HAP-1 (cell line): ENCODE measurements at places on chromosomes 3 and 15.

DNA sequence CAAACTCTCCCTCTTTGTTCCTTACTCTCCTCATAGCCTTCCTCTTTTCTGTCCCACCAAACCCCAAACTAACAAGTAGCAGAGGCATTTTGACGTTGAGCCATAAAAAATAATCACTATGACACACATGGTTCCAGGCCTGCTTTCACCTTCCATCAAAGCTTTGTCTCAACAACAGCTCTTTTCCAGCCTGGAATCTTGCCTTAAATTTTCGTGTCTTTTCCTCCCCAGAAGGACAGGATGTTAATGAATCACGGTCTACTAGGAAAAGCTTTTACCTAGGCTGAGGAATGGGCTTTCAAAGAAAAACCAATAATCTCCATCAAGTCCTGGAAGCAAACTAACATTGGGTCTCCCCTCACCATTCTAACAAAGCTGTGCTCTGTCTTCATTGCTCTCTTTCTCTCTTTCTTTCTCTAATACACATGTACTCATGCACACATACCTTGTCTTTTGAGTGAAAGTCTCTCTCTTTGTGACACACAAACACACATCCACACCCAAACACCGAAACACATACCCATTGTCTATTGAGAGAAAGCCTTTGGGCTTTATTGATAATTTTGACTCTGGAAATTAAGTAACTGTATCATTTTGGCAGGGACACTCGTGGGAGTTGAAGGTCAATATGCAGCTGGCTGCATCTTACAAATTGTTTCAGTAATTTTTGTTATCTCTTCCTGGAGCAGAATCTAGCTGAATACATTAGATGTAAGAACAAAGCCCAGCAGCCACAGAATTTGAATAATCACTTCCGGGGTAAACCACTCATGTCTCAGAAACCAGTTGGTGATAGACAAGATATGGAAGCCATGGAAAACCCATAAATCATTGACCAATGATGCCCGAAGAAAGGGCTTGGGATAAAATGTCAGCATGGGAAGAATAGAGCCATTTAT lies 107.4 kb upstream of the SLC4A7 start:
- DNase-seq = no peak

GRCh38 chr3:32432045-32432710 lies 40.5 kb downstream of the CMTM7 start:
- no peak for DNase-seq

DNA sequence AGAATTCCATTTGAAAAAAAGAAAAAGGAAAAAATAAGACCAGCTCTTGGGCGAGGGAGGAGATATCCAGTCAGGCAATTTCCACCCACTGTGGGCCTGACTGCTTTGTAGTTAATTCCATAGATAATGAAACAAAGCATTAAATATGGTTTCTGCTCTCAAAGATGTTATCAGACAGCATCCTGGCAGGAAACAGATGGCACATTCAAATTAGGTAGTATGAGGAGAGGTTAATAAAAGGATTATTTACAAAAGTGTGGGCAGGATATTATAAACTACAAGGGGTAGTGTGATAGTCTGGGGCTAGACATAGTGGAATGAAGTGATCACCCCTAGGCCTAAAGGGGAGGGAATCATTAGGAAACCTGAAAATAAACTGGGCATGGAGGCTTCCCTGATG lies 193.2 kb downstream of the CLSTN2 start:
- no peak for DNase-seq

GRCh38 chr3:60765776-60766175 lies 485.5 kb downstream of the FHIT start:
- no peak for DNase-seq

DNA sequence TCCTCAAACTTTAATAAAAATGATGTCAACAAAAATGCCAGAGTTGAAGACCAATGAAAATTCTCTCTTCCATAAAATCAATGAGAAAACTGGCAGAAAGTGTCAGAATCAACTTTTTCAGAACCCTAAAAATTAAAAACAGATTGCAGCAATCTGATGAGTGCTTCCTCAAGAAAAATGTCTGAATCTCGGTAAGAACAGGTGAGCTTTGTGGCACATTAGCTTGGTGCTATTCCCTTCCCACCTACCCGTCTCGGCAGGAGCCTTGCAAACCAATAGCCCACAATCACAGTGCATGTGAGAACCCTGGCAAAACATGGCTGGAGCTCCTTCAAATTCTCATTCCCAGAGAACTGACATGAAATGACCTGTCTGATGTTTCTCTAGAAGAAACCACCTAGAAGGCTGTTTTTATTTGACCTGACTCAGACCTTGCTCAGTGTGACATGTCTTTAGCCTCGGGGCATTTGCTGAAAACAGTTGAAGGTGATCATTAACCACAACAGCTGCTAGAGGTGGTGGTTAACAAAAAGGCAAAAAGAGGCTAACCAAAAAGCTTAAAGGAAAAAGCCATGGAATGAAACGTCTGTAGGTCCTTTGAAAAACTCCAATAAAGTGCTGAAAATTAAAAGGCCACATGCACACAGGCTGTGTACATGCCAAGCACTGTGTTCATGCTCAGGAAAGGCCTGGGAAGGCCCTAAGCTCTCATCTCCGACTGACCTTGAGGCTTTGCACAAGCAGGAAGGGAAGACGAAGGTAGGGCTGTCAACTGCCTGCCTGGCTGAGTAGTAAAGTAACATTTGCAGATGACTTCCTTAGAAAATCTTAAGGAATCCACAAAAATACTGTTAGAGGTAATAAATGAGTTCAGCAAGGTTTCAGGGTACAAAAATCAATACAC lies 253.0 kb upstream of the NSMCE3 start:
- DNase-seq = no peak

DNA sequence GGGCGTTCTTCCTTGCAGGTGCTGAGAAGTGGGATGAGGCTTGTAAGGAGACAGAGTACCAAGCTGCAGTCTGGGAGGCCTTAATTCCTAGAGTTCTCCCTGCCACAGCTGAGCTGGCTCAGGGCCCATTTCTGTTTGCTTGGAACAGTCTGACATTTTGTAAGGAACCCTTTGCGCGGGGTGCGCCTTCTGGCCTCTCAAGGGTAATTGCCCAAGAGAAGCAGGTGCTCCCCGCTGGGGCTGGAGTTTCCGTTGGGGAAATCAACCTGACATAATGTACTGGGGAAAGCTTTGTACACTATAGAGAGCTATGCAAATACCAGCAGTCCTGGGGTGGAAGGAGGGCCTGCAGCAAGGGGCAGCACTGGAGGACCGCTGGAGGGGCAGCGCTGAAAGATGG lies 83.6 kb downstream of the HMG20A start:
- no peak for DNase-seq

- DNase-seq = no peak
Observed at GRCh38 chr3:6062261-6063187, 798.4 kb upstream of the GRM7 start.

GRCh38 chr3:140748-141330 lies 55.7 kb upstream of the CHL1 start:
- peak; percentile 75 for DNase-seq
